RWPE2 (cell line): ENCODE measurements at places on chromosomes 5 and 9.

DNA sequence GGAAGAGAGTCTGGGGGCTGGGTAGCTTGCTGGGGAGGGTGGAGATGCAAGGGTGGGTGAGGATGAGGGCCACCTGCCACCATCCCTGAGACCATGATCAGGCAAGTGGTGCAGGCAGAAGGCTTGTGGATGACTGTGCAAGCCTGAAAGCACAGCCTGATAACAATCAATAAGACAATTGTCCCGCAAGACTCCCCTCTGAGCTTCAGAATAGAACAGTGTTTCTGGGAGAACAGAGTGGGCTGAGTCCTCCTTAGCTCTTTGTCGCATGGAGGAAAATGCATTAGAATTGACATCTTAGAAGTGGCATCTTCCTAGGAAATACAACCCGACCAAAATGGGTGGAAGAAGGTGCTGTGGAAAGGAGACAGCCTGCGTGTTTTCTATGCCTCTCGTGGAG is 6.6 kb downstream of the GADD45G start:
- DNase-seq: no peak

DNA sequence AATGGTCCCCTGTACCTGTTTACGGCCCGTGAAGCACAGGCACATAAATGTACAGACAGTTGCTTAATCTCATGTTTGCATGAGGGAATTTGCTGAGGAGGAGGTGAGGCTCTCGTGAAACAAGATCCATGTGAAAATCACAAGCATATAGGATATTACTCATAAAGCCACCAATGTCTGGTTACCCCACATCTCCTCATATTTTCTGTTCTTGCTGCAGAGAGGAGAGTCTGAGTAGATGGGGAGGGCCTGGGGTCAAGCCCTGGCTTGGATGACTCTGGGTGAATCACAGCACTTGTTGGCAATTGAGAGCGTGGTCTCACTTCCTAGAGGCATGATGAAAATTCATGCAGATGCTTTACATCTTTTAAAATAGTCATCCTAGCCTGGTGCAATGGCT is 975 bp downstream of the AGXT2 start:
- DNase-seq: peak; percentile 83

GRCh38 chr5:149406203-149406978 is 27.3 kb upstream of the IL17B start:
- no peak for DNase-seq

GRCh38 chr5:134878403-134878802 is 4.2 kb downstream of the TXNDC15 start:
- DNase-seq: no peak

- no peak for DNase-seq
Measured at GRCh38 chr5:92559781-92560180, 1021.2 kb downstream of the NR2F1-AS1 start.

GRCh38 chr9:1404940-1405339 is 354.8 kb downstream of the DMRT2 start:
- no peak for DNase-seq

DNA sequence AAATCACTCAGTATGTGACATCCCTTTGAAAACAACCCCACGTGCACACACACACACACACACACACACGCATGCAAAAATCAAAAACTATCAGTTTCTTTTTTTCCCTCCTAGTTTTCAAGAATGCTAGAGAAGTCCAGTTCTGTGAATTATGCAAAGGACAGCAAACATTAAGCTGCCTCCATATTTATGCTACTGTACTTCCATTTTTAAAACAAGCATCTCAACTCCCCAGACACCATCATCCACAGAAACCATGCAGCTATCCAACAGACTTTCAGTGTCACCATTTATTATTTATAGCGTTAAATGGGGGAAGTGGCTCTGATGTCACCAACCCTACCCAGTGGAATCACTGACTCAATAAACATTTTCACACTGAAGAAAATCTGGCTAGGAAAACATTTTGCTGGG is 1.6 kb downstream of the FBXW11 start:
- DNase-seq: no peak

DNA sequence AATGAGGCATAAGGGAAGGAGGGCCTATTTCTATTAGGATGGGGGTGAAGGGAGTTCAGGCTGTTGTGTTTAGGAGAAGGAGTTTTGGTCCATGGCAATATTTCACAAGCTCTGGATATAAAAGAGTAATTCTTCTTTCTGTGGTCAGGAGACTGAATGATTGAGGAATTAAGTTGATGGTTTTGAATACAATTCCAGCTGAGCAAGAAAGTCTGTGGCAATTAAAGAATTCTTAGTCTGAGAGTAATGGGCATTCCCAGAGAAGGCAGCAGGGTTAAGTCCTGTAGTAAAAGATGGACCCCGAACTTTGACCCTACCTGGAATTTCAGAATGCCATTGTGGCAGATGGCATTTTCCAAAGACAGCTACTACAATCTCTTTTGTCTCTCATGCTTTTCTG is 202.6 kb downstream of the TLE4 start:
- no peak for DNase-seq

GRCh38 chr5:154345255-154345952 is 100.4 kb upstream of the SAP30L start:
- DNase-seq: no peak

GRCh38 chr5:30099634-30100033 is 1093.9 kb upstream of the CDH6 start:
- DNase-seq: peak; percentile 58
